Right hindlimb (tissue), 1 donor: ENCODE measurements at places on chromosomes 11 and 22.

DNA sequence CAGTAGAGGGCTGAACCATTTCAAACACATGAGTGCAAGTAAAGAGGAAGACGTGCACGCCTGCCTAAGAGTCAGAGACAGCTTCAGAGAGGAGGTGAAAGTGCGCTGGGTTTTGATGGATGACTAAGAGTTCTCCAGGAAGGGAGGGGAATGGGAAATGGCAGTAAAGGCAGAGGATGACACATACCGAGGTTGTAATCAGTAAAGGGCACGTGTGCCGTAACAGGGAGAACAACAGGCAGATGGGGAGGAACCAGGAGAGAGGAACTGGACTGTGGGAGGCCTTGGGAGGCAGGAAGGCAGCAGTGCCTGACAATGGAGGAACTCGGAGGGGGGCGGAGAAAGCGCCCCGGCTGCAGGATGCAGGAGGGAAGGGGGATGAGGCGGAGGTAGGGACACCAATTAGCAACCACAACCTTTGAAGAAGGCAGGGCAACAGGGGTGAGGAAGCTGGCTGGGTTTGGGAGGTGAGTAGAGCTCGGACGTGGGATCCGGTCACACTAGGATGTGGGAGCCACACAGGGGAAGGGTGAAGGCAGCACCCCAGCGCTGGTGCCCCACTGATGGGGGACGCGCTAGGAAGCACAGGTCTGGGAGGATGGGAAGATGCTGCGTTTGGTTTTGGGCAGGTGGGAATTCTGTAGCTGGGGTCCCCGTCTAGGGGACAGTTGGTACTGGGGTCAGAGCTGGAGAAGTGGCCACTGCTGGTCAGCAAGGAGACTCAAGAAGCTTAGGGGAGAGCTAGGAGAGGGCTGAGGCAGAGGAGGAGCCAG, 67.4 kb downstream of the SCUBE1 start:
- DNase-seq = no peak

- DNase-seq = no peak
Observed at GRCh38 chr11:113256431-113257202, 57.8 kb upstream of the TTC12 start.

- no peak for DNase-seq
Observed at GRCh38 chr22:42314709-42315391, 44.4 kb upstream of the TCF20 start.

- DNase-seq = no peak
Observed at GRCh38 chr11:61966734-61967115, 709 bp downstream of the FTH1 start.

DNA sequence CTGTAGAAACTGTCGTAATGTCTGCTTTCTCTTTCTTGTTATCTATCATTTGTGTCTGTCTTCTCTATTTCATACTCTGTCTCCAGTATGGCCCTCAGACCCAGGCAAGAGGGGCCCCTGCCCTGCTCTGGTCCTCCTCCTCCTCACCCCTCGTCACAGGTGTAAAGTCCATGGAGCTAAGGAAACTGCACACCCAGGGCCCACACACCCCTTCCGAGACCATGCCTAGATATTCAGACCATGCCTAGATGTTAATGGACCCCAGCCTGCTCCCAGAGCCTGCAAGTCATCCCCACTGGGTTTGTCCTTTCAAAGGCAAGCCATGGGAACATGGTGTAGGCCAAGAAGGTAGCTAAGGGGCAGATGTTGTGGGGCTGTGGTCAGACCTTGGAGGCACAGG, 24.1 kb upstream of the ANO1 start:
- DNase-seq = no peak

DNA sequence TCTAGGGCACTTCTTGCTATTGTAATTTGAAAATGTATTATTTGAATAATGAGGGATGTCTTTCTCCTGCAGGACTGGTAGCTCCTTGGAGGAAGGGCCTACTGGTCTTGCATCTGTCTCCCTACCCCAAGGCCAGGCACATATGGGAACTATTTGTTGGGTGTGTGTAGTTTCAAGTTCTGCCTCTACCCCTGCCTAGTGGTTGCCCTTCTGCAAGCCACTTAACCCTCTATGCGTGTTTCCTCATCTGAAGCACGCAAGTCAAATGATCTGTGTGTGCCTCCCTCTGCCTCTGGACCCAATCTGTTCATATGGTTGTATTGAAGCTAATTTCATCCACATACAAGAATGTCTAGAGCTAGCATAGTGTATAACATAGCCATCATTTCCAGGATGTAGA, 67.0 kb downstream of the WNT11 start:
- no peak for DNase-seq

- DNase-seq = peak; percentile 49
Observed at GRCh38 chr11:131894615-131895544, 524.5 kb downstream of the NTM start.

GRCh38 chr11:133346137-133346536, 186.2 kb downstream of the OPCML start:
- DNase-seq = no peak

- DNase-seq = no peak
Observed at GRCh38 chr11:130849215-130849568, 67.1 kb downstream of the SNX19 start.

DNA sequence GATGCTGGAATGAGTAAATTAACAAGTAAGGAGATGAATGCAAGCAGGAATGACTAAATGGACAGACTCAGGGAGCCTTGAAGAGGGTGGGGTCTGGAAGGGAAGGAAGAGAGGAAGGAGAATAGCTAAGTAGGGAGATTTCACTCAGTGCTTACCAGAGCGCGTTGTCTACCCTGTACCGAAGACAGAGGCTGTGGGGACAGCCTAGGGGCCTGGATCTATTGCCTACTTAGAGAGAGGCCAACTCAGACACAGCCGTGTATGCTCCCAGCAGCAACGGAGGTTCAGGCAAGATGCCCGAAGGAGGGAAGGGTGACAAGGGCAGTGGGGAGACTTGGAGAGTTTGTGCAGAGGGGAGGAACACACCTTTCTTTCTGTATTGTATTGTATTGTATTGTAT, at the start of gene FOLR2:
Gene FOLR2 (plus strand): TSS at position 157 of the 400 bp plus-strand sequence. CDS start 1,791 bp downstream, outside the sequence.
- no peak for DNase-seq

- DNase-seq = no peak
Observed at GRCh38 chr11:69142895-69143294, 12.8 kb upstream of the SMIM38 start.

DNA sequence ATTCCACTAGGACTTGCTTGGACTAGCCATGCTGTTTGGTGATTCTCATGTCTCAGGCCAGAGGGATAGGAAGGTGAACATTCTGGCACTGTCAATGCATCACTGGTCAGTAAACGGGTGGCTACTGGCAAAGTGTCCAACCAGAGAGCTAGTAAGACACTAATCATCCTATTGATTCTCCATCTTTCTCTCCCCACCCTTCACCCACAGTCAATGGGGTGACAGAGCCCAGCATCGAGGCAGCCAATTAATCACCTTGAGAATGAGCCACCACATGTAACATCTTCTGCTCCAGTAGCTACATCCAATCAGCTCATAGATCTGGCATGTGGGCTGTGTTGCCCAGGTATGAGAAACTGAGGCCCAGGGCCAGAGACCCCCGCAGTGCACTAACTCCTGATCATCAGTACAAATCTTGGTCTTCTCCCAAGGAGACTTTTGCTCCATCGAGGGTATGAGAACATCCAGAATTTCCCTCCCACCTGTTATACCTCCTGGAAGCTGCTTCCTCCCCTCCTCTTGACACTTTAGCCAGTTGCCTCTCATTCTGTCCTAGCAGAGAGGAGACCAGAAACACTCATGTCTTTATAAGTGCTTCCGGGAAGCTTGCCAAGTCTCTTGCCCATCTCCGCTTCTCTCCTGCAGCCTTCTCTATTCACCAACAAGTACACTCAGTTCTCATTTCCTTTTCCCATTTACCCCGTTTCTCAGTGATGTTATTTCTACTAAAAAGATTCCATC, 17.0 kb downstream of the HTR3A start:
- DNase-seq = no peak

GRCh38 chr22:24584871-24585411, 7.9 kb downstream of the LRRC75B start:
- DNase-seq = no peak

DNA sequence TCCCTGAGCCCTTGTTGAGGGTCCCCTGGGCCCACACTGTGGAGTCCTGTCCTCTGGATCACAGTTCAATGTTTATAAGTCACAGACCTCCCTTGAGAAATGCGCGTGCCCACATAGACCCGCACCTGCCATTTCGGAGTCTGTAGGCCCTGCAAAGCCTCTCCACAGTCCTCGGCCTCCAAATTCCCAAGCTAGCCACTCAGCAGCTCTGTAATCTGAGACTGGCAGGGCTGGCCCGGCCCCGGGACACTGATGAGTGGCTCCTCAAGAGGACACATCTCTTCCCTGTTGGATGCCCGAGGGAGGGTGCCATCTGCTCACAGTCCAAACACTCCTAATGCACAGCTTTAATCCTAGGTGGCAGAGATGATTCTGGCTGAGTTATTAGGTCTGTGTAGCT, 39.1 kb downstream of the B3GAT1 start:
- no peak for DNase-seq

GRCh38 chr22:42376711-42377554, 55.3 kb downstream of the NFAM1 start:
- peak; percentile 83 for DNase-seq

DNA sequence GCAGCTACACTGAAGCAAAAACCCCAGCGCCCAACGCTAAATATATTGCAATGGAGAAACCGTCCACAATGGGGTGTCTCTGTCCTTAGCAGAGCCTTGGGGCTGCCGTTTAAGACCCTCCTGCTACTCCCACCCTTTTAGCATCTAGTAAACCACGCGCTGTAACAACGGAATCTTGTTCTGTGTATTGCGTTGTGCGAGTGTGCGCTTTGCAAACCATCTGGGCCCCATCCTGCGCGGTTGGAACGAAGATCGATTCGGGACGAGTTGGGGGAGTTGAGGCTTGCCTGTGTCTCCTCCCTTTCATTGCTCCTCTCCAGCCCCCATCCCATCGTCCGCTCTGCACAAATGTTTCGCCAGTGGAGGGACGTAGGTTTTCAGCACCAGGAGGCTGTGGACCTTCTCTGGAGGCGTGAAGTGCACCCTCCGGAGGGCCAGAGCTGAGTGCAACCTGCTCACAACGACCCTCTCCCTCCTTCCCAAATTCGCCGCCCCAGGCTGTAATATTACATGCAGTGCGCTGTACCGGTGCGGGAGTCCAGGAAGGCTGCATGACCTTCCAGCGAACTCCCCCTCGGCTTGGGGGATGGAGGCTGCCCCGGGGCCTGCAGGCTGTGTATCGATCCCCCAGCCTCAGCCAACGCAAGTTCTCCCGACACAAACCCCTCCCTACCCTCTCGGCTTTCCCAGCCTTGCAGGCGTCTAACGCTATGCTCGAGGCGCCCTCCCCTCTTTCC, 1.6 kb upstream of the KMT2A start:
- DNase-seq = peak; percentile 65

DNA sequence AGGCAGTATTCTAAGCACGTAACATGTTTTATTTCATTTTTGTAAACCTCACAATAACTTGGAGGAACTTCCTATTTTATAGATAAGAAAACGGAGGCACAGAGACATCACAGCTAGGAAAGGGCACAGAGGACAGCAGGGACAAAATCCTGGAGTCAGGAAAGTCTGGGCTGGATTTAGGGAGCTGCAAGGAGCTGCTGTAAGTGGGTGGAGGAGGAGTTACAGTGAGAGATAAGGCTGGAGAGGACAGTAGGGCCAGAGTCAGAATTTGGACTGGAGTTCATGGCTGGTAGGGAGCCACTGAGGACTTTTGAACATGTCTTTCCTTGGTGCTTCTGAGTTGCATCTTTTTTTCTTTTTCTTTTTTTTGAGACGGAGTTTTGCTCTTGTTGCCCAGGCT, 32.2 kb upstream of the PTPRJ start:
- DNase-seq = no peak

- no peak for DNase-seq
Observed at GRCh38 chr11:18617688-18618341, 16.3 kb downstream of the SPTY2D1 start.

- no peak for DNase-seq
Observed at GRCh38 chr11:128261011-128261421, 326.3 kb downstream of the ETS1 start.

GRCh38 chr11:103494491-103494890, 385.3 kb downstream of the DYNC2H1 start:
- DNase-seq = no peak

DNA sequence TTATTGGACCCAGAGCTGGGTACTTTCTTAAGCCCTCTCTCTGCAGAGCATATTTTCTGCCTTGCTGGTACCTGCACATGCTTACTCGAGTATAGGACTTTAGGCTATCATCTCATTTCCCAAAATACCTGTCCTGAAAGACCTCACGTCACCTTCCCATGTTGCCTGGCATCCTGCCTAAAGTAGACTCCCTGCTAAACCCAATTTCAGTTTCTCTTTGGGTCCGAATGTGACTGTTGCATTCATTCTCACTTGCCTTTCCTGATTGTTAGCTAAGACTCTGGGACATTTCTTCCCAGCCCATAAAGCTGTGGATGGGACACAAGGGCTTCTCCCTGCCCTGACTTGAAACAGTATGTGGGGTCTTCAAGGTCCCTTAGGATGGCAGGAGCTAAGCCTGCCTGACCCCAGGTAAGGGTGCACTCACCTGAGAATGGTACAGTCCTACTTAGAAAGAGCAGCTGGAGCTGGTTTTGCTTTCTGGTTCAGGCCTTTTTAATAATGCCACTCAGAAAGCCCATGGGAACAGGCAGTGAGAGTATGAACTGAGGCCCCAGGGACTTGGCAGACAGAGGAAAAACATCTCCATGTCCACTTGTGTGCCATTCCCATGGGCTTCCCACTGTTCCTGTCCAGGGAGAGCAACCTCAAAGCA, 12.9 kb downstream of the OR51E2 start:
- no peak for DNase-seq

GRCh38 chr11:74676596-74676995, 54.6 kb downstream of the CHRDL2 start:
- no peak for DNase-seq

DNA sequence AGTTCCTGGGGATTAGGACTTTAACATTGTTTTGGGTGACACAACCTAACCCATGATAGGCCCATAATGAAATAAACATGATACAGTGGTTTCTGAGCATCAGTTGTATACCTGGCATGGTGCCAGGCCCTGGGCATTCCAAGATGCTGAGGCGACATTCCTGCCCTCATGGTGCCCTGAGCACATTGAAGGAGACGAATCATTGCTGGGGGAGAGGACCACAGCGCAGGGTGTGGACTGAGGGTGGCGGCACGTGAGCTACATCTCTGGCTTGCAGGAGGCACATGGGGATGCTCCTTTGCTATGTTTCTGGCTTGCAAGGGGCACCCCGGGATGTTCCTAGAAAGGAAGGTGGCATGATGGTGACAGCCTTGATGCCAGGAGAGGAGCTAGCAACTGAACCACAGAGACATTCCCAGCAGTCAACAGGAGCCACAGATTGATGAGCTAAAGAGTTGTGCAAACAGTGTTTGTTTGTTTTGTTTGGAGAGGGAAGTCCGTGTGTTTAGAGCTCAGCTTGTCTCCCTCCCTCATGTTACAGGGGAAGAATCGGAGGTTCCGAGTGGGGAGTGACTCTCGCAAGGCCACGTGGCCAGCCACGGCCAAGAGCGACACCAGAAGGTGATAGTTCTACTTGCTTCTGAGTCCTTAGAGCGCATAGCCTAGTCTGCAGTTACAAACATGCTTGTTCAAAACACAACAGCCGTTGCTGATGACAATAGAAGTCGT, 106.4 kb downstream of the MIAT start:
- peak; percentile 39 for DNase-seq
